ENCODE measurements at places on chromosomes 12 and 14. TPM values are rescaled to one million over a fixed set of nuclear protein-coding genes. Genes with fewer than 3 reads are reported as not detected.

- DNase-seq, result no peak
These were observed 21.3 kb upstream of the RIN3 start for GRCh38 chr14:92492258-92492657.

GRCh38 chr14:96895658-96896271 is 98.6 kb downstream of the VRK1 start:
- DNase-seq, result no peak

- DNase-seq, result no peak
These were observed 35.3 kb upstream of the TTC7B start for GRCh38 chr14:90851327-90852036.

DNA sequence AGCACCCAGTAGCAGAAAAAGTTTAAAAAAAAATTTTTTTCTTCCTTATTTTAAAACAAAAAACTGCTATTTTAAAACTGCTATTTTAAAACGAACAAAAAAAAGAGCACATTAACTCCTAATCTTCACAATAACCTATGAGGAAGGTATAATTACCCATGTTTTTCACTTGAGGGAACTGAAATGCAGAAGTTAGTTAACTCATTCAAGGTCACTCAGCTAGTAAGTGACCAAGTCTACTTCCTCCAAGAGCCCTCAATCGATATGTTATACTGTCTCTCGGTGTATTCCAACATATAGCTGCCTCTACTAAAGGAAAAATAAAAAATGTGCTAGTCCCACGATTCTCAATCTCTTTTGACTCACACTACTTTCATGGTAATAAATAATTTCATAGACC is 7.8 kb downstream of the RPAP3 start:
- DNase-seq, result no peak

DNA sequence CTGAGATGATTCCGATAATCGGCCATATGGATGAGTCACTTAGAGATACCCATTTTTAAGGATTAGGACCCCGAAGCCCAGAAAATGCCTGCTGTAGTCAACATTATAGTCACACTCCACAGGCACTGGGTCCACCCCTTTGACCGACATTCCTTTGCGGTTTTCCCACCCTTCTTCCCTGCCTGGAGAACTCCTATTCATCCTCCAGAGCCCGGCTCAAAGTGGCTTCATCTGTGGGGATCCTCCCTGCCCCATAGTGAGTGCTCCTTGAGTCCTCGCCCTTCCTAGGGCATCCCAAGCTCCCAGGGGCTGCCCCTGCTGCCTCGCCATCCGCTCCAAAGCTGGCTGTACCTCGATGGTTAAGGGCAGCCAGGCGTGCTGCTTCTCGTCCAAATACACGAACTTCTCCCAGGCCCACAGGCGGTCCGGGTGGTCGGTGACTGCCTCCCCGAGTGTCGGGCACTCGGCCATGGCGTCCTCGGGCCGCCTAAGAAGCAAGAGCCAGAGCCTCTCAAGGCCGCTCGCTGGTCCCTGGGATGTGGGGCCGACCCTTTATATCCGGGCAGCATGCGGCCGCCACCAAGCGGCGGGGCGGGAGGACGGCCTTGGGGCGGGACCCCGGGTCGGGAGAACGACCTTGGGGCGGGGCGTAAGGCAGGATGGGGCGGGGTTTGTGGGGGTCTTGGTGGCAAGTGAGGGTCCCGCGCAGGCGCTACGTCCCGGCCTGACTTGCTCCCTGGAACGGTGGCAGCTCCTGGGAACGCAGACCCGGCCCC is at the start of gene TCL1A:
TCL1A (minus strand) TSS at position 530 of the 776 bp plus-strand sequence; CDS start at position 471, 59 bp downstream.
- no peak for DNase-seq

DNA sequence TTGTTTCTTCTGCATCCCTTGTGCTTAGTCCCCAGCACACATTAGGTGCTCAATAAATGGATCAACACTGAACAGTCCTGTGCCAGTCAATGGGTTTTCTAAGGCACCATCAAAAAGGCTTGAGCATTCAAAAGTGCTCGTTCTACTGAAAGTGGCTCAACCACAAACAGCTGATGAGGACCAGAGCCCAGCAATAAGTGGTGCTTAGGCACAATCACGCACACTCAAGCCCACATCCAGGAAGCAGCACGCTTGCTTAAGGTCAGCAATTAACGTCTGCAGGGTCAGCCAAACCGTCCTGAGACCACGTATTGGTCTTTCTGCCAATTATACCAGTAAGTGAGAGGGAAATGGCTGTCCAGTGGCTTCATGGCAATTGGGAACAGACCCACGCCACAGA is 56.5 kb downstream of the PRIMA1 start:
- DNase-seq, result no peak

CYP46A1 gene
- total RNA-seq, result not detected

DNA sequence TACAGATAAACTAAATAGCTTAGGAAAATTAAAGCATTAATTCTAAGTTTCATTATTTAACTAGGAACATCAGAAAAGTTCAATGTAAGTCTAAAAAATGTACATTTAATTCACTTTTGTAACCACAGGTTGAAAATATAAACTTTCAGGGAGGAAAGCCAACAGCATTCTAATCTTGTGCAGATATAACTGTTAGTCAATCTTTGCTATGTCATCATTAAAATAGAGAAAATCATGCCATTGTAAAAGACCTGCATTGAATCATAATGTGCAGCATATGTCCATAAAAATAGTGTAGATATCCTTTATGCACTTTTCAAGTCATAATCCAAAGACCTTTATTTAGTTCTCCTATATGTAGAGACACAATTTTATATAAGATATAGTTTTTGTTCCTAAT is 207.3 kb downstream of the ALG10B start:
- no peak for DNase-seq

ANKLE2 gene
- total RNA-seq, result 75.7 TPM

P2RX7 gene
- total RNA-seq, result 3.3 TPM

EMP1 gene
- total RNA-seq, result 326 TPM

All from MG63 (cell line).